ENCODE measurements at places on chromosomes 6 and 20.
A peak's percentile ranks its signal among the peaks of the same experiment; 100 is the strongest.

- peak; percentile 93 for DNase-seq
These were observed 33.8 kb upstream of the LCA5 start for GRCh38 chr6:79571030-79571367.

DNA sequence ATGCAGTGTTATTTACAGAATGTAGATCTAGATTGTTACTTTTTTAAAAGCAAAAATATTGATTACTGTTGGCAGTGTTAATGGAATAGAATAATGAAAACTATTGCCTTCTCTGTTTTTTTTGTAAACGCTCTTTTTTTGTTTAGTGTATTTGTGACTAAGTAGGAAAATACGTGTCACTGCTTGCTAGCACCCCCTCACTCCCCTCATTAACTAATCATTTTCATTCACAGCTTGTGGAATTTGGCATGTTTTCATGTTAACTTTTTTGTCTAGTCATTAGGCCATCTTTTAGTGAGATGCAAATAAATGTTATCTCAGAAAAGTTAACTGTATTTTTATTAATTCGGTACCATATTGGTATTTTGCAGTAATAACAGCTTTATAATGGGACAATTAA is 29.8 kb downstream of the ADGRG6 start:
- no peak for DNase-seq

- no peak for DNase-seq
These were observed 2.7 kb upstream of the CD24 start for GRCh38 chr6:106977246-106977645.

DNA sequence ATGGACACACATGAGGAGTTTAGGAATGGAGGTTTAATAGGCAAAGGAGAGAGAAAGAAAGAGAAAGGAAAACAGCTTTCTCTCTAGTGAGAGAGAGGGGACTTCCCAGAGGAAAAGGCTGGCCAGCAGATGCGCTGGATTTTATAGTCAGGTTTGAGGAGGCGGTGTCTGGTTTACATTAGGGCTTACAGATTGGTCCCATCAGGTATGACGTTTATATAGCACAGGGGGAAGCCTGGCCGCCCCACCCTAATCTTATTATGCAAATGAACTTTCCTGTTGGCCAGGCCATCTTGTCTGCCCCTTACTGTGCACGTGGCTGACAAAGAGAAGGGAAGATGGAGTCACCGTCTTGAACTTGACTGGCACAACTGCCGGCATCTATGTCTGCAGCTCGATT is 86.6 kb upstream of the QKI start:
- DNase-seq = no peak

DNA sequence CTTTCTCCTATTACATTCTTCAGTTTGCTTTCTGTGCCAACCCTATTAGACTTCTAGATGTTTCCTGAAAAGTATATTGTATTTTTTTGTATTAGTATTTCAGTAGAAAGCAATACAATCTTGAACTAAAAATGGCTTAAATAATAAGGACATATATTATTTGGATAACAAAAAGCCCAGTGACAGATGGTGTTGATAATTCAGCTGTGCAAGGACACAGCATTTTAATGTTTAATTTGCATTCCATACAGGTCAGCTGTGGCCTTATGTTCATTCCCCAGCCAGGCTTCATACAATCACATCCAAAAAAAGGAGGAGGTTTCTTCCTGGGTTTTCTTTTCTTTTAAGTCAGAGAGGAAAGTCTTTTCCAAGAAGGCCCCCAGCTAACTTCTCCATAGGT is 236.9 kb downstream of the CD109 start:
- no peak for DNase-seq

- DNase-seq = no peak
These were observed at the start of gene DAAM2 for GRCh38 chr6:39791850-39792539. Gene DAAM2 (plus strand): TSS chr6:39792376. CDS start chr6:39856303, 63,927 bp downstream.

GRCh38 chr6:144033816-144034735 is 26.0 kb upstream of the PLAGL1 start:
- DNase-seq = no peak

DNA sequence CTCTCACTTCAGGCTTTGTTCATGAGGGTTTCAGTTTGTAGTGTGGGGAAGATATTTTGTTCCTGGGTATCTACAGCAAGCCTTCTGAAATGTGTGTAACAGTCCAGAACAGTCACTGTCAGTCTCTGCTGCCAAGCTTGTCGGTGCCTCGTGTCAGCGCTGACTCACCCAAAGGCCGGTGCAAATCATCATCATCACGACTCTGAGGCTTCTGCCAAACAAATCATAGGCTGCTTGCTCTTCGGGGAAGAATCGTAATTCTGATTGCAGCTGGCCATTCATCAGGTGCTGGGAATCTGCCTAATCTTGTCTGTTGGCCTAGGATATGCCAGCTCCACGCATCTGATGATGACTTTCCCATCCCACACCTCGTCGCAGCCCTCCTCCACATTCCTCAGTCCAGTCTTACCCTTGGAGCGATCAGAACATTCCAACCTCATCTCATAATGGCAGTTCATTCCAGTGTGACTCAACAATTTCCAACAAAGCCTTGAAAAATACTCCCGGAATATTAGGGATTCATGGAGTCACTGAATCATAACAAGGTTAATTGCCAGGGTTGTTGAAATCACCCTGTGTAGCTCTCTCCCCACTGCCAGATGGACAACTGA is 40.9 kb downstream of the ALDH8A1 start:
- no peak for DNase-seq

DNA sequence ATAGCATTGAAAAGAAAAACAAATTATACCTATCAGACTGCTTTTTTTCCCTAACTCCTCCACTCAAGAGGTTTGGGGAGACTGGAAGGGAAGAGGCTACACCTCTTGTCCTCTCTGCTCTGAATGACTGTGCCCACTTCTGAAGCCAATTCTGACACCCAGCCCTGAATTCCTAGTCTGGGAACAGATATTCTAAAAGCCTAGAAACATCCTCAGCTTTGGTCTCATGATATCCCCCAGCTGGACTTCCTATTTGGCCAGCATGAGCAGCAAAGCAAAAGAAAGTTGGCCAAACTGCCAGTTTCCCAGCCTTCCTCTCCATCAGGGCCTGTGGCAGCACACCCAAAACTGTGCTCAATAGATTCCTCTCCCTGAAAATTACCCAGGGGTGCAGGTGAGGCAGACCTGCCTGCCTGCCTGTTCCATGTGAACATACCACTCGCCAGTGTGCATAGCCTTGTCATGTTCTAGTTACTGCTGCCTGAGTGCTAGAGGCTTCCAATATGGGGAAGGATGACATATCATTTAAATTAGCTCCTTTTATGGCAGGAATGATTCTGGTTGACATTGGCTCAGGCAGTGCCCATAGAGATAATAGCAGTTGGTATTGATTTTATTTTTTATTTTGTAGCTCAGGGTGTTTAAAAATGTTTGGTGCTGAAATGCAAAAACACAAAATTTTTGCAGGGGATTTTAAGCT is 152.1 kb upstream of the RIN2 start:
- DNase-seq = no peak

Data from NCI-H526 treated with DMSO at 0.1 percent for 48 hours (cell line).